ENCODE measurements at places on chromosomes 16 and 17.

- peak; percentile 58 for DNase-seq
Measured at GRCh38 chr16:66524601-66525164, 25.2 kb downstream of the TK2 start.

- no peak for DNase-seq
Measured at GRCh38 chr16:53083119-53083518, 28.3 kb downstream of the CHD9 start.

- DNase-seq = peak; percentile 72
Measured at GRCh38 chr17:31394544-31394943, 3.1 kb downstream of the RAB11FIP4 start.

DNA sequence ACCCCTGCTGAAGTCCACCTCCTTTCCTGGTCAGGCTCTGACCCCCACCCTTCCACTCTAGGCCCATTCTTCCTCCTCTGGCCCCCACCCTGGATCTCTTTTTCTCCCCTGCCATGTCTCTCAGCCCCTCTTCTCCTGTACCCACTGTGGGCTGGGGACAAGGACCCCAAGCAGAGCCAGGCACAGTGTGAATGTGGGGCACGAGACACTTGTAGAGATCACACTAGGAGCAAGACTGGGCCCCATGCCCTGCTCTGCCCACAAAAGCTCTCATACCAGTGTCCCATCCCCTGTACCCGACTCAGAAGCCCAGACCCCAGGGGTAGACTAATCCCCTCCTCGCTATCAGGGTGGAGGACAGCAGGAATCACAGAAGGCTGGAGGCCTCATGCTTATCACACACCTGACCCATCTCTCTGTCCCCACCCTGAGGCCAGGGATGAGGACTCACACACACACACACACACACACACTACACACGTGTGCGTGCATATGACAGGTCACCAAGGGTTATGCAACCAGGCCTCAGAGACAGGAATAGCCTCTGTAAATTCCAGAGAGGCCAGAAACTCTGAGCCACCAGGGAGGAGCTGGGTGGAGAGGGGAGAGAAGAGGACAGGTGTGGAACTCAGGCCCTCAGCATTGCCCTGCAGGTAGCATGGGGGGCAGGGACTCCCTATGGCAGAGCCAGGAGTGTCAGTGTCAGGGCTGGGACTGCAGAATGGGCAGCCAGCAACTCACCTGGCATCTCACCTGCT, 21.1 kb downstream of the ARHGAP27 start:
- peak; percentile 9 for DNase-seq

DNA sequence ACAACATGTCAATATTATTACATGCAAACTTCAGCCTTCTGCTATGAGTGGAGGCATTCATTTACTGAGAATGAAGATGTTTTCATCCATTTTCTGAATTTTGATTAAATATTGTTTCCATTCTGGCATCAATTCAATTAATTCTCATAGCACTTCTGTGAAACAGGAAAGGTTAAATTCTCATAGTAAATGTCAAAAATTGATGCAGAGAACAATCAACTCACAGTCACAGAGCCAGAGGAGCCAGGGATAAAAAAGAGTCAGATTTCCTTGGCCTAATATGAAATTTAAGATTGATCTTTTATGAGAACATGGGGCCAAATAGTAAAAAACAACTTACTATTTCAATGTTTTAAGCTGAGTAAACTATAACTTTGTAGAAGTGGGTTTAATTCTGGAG, 183.8 kb upstream of the AXIN2 start:
- no peak for DNase-seq

All from GM20000 (cell line).